ENCODE measurements at places on chromosomes 16 and 17.

DNA sequence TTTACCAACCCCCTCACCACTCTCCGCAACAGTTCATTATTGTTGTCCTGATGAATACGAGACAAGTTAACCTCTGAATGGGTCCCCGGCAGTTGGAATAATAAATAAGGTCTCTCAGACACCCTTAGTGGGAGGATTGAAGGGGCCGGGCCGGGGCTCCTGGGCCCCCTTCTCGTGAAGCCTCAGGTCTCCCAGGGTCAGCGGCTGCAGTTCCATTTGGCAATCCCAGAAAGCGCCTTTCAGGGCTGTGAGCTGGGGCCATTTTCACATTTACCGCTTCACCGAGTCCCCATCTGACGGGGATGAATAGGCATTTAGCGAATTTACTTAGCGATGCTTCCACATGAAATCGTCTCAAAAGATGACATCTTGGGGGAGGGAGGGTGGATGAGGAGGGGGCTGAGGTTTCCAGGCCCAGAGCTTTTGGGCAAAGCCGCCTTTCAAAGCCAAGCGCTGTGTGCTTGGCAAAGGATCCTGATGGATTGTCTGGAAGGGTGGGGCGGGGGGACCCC is 309.8 kb downstream of the XYLT1 start:
- peak; percentile 47 for DNase-seq

DNA sequence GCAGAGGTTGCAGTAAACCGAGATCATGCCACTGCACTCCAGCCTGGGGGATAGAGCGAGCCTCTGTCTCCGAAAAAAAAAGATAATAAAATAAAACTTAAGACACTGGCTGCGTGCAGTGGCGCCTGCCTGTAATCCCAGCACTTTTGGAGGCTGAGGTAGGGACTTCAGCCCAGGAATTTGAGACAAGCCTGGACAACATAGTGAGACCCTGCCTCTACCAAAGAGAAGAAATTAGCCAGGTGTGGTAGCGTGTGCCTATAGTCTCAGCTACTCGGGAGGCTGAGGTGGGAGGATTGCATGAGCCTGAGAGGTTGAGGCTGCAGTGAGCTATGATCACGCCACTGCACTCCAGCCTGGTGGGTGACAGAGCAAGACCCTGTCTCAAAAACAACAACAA is 26.6 kb downstream of the RARA start:
- DNase-seq, result no peak

GRCh38 chr16:9422762-9423513 is 331.5 kb downstream of the HAPSTR1 start:
- DNase-seq, result no peak

DNA sequence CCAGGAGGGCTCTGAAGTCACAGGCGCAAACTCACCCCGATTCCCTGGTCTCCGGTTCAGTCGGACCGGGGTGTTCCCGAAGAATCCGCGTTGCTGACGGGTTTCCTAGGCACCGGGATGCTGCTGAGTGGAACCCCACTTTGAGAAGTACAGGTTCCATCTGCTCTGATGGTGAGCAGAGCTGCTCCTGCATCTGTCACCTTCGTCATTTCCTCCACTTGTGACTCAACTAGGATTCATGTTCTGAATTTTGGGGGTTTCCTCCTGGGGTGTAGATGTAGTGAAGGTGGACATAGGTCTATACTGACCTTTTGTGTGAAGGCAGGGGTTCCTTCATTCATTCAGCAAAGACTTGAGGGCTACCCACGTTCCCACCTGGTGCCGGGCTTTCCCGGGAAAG is 25.0 kb downstream of the LGALS3BP start:
- no peak for DNase-seq

GRCh38 chr17:76134911-76135809 is 5.9 kb downstream of the FOXJ1 start:
- DNase-seq, result no peak

DNA sequence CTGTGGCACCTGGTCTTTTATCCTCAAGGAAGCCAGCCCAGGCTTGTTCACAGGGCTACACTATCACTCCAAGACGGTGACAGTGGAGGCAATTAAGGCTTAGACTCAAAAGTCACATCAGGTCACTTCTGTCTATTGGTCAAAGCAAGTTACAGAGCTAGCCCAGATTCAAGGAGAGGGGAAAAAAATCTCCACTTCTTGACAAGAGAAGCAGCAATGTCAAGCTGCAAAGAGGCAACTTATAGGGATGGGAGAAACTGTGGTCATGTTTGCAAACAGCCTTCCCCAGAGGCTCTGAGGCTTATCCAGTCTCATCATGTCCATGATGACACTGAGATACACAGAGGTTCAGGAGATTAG is 31.6 kb downstream of the SERPINF1 start:
- DNase-seq, result no peak

GRCh38 chr17:44416558-44417289 is 27.3 kb upstream of the ITGA2B start:
- no peak for DNase-seq

DNA sequence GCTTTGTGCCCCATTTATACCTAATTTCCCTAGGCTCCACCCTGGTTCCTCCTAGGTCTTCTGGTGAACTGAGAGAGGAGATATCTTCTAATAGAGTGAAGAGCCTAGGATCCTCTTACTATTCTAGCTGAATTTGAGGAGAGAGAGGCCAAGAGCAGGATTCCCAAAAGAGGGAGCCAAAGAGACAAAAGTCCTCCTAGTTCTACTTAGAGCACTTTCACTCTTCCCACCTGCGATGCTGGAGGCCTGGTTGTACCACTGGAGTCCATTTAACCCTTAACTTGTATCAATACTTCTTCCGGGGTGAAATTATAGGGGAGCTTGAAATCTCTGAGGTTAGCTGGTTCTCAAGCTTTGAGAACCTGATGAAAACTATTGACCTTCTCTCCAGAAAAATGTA is 3.4 kb upstream of the SSH2 start:
- DNase-seq, result no peak

DNA sequence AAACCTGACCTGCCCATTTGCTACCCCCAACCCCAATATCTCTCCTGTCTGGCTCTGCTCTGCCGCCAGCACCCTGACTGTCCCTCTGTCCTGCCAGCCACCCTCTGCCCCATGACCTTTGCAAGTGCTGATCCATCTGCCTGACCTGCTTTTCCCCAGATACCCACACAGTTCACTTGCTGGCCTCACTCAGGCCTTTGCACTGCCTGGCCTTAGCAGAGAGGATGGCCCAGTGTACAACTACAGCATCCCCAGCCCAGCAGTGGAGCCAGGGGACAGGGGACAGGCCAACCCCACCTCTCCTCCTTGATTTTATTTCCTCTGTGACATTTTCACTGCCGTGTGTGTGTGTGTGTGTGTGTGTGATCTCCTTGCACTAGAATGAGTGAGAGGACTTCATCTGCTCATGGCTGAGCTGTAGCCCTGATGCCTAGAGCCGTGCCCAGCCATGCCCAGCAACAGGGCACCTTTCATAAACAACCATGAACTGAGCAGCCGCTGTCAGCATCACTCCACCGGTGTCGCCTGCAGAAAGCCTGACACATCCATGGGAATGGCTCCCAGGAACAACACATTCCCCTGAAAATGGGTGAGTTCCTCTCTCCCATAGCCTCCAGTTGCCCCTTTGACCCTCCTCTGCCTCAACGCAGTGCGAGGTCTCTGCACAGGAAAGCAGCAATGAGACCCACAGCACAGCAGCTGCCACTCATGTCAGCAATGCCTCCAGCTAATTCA is 36.0 kb upstream of the RBFOX3 start:
- DNase-seq, result peak; percentile 26

GRCh38 chr17:8075081-8075480 is 12.4 kb downstream of the ALOX12B start:
- no peak for DNase-seq

DNA sequence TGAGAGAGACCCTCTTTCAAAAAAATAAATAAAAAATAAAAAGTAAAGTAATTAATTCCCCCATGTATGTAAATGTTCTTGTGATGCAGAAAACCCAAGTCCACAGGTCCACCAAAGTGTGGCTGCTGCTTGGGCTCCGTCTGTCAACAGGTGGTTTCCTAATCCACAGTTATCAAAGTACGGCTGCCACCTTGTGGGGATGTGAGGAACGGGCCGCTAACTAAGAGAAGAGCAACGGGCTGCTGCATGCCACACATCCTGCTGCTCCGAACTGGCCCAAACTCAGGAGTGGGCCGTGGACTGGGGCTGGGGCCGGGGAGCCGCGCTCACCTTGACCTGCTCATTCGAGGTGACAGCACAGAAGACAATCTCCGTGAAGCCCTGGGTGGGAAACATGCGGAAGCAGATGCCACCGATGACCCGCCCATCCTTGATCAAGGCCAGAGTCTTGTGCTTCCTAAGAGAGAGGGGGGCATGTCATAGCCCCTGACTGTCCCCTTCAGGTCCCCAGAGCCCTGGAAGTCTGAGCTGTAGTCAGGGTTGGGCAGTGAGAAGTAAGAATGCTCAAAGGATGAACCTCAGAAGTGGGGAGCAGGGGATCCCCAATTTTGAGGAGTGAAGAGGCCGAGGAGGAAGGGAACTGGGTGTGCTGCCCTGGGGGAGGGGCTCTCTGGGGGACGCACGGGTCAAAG is 4.3 kb downstream of the KAT2A start:
- peak; percentile 56 for DNase-seq

- DNase-seq, result no peak
Measured at GRCh38 chr16:1309888-1310831, 724 bp downstream of the UBE2I start.

GRCh38 chr17:81337476-81337879 is 42.4 kb upstream of the SLC38A10 start:
- no peak for DNase-seq

- no peak for DNase-seq
Measured at GRCh38 chr16:69150146-69150865, 17.9 kb downstream of the UTP4 start.

DNA sequence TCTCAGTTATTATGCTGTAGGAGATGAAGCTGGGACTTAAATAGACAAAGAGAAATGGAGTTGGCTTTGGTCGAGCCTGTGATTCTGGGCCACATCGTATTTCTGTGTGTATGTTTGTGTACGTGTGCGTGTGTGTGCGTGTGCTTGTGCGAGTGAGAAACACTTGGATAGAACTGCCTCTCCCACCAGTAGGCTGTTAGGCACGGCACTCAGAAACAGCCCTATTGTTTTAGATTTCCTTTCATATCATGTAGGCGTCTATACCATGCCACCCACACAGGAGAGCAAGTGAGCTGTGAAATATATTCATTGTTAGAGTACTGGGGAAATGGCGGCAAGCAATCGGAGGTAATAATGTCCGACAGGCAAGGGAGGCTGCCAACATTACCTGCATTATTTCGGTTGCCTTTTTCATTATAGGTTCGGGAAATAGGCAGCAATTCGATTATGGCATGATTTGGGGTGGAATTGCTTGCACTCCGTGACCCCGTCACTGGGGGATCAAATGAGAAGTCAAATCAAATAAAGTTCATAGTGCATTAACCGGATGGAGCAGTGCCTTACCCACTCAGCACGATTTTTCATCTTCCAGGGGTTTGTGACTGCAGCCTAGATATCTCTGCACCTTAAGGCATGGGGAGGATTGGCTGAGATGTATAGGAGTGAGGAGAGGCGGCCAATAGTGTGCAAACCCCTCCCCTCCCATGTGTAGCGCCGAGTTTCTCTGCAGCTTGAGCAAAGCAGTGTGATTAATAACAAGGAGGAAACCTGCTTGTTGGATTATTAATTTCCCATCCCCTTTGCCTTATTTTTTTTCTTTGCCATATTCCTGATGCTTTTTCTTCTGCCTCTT is 89.6 kb downstream of the RBFOX1 start:
- no peak for DNase-seq

- DNase-seq, result no peak
Measured at GRCh38 chr17:2794111-2794803, 2.0 kb upstream of the RAP1GAP2 start.

DNA sequence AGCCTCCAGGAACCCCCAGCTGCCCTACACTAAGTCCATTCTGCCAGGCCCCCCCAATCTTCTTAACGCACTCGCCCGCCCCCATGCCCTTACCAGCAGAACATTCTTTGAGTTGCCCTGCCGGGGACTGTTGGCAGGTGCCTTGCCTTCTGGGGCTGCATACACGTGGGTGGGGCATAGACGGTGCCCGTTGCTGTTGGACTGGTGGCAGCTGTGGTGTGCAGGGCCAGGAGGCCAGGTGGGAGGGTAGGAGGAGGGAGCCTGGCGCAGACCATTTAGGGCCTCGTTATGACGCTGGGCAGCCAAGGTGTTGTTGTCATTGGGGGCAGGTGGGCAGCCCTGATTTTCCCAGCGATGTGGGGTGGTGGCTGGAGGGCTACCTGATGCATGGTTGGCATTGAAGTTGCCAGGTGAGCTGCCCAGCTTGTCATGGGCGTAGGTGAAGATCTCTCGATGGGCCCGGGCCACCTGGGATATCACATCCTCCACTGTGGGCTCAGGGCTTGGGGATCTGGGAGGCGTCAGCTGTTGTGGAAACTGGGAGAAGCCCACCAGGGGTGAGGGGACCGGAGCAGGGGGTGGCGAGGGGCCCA is 4.9 kb downstream of the NR1D1 start:
- DNase-seq, result no peak

DNA sequence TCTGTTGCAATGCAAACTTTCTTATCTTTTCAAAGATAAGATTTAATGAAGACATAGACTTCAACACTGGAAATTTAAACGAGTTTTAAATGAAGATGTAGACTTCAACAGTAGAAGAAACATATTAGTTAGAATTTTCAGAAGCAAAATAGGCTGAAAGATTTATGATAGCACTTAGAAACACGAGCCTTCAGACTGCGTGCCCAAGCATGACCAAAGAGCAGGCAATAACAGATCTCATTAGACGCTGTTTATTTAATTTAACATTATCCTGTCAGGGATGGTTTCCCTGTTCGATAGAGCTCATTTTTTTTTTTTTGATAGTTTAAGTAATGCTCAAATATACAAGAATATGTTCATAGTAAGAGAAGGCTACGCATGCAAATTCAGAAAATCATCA is 604.7 kb upstream of the SOX9 start:
- no peak for DNase-seq

DNA sequence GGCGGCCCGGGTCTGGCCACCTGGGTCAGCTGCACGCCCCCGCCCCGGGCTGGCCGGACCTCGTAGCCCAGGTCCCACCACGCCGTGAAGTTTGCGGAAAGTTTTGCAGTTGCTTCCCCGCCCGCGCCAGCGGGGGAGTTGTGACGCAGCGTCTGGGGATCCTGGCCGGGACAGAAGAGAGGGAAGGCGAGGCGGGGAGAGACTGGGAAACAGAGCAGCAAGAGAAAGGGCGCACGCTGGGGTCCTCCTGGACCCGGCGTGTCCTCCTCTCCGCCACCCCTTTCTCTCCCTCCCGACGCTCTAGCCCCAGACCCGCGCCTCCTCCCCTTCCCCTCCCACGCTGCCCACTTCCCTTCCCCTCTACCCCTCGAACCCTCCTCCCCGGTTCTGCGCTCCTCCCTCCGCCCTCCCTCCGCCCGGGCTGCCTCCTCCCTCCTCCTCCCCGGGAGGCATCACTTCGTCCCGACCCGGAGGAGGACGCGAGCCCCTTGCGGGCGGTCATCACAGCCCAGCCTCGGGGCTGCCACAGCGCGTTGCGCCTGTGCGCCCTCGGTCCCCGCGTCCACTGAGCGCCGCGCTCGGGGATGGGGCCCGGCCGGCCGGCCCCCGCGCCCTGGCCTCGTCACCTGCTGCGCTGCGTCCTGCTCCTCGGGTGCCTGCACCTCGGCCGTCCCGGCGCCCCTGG is at the start of gene MRC2:
MRC2 (plus strand) TSS at position 452 of the 685 bp plus-strand sequence; CDS start at position 585, 133 bp downstream.
- DNase-seq, result no peak

- no peak for DNase-seq
Measured at GRCh38 chr17:16052486-16052885, 52.9 kb downstream of the TTC19 start.

GRCh38 chr16:88936556-88937205 is 40.3 kb downstream of the CBFA2T3 start:
- DNase-seq, result no peak

GRCh38 chr17:41416479-41416878 is 7.9 kb downstream of the KRT37 start:
- DNase-seq, result no peak

- DNase-seq, result no peak
Measured at GRCh38 chr17:78110363-78111015, 18.1 kb downstream of the TMC6 start.
